ENCODE measurements at places on chromosomes 3 and 15. TPM values are rescaled to one million over a fixed set of nuclear protein-coding genes. Genes with fewer than 3 reads are reported as not detected.

DNA sequence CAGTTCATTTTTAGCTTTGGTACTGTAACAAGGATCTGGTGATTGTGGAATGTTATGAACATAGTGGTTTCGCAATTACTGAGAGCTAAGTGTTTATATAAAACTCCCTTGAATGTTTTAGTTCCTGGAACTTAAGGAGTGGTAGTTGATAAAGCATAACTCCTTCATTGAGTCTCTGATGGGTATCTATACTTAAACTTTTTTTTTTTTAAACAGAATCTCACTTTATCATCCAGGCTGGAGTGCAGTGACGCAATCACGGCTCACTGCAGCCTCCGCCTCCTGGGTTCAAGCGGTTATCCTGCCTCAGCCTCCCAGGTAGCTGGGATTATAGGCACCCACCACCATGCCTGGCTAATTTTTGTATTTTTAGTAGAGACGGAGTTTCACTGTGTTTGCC is 11.3 kb downstream of the PRKCI start:
- DNase-seq: no peak

- DNase-seq: no peak
These were observed 17.5 kb downstream of the POPDC2 start for GRCh38 chr3:119642746-119643473.

GRCh38 chr3:65914032-65914739 is 124.5 kb downstream of the MAGI1 start:
- no peak for DNase-seq

DNA sequence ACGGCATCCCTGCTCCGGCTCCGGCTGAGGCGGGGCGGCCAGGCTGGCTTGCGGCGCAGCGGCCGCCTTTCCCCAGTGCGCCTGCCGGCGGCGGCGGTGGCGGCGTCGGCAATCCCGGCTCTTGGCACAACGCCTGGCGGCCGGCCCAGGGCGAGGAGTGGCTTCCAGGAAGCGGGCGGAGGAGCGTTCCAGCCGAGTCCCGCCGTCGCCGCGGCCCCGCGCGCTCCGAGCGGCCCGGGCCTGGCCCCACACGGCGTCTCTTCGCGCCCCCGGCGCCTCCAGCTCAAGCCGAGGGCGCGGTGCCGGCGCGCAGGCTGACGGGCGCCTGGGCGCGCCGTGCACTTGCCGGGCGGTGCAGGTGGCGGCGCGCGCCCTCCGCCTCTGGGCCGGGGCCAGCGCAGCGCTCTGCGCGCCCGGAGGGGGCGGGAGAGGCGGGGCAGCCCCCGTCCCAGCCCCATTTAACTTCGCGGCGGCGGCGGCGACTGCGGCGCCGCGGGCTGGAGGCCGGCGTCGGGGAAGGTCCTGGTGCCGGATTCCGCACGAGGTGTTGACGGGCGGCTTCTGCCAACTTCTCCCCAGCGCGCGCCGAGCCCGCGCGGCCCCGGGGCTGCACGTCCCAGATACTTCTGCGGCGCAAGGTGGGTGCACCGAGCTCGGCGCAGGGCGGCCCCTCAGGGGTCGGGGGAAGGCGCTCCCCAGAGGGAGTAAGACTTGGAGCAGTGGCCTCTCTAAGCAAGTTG is at the start of gene ADAMTSL3:
Gene ADAMTSL3, plus strand, starts transcription at position 485 of the 740 bp plus-strand sequence. CDS start 1,639 bp downstream, outside the sequence.
- peak; percentile 55 for DNase-seq

GRCh38 chr3:78004571-78004970 is 964.7 kb downstream of the ROBO2 start:
- no peak for DNase-seq

- peak; percentile 41 for DNase-seq
These were observed 52.9 kb downstream of the RYK start for GRCh38 chr3:134197681-134198261.

DNA sequence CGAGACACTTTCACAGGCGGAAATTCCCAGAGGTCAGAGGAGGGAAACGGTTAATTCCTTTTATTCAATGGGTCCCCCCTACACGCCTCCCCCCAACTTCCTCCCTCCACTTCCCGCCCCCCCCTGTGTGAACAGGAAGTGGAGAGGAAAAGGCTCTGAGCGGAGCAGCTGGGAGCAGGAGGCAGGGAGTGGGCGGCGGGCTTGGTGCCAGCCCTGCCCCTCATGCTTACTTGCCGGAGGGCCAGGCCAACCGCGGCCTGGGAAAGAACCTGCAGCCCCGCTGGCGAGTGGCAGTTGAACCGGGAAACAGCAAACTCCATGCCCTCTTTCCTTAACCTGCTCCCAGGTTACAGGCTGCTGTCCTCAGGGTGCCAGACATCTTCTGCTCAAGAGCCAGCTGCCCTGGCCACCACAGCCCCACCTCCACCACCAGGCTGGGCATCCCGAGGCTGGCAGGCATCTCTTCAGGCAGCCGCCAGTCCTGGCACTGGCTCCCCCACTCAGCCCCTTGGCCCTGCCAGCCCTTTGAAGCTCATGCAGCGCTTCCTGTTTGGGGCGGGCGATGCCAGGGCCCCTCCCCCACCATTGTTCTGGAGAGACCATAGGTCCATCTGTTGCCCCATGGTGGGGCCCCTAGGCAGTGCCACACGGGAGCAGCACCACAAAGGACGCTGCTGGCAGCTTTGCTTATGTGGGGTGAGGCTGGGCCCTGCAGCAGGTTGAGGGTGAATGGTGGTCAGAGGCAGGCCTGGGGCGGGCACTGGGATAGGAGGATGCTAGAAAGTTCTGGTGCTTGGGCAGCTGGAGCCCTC is 12.9 kb downstream of the VPS18 start:
- DNase-seq: no peak

GRCh38 chr3:14376348-14377043 is 25.9 kb upstream of the SLC6A6 start:
- DNase-seq: no peak

DNA sequence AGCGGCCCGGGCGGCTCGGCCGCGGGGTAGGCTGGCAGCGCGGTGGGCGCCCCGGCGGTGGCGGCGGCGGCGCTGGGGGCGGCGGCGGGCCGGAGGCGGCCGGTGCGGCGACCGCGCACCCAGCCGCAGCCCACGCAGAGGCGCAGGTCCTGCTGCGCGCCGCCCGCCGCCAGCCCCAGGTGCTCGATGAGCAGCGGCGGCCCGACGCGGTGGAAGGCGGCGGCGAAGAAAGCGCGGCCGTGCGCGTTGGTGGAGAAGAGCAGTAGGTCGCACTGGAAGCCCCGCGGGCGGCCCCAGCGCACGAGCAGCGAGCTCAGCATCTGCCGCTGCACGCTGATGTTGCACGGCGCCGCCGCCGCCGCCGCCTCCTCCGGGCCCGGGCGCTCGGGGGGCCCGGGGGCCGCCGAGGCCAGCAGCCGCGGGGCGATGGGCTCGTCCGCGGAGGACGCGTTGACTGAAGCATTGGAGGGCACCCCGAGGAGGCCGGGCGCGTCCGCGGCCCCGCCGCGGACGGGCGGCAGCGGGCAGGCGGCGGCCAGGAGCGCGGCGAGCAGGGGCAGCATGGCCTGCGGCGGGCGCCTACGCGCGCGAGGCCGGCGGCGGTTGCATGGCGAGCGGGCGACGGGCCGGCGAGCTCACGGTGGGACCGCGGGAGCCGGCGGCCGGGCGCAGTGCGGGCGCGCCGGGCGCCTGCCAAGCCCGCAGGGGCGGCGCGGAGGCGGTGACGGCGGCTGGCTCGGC is 452 bp downstream of the TMEM158 start:
- no peak for DNase-seq

- no peak for DNase-seq
These were observed 119.2 kb downstream of the OSBPL10 start for GRCh38 chr3:31861826-31862225.

DNA sequence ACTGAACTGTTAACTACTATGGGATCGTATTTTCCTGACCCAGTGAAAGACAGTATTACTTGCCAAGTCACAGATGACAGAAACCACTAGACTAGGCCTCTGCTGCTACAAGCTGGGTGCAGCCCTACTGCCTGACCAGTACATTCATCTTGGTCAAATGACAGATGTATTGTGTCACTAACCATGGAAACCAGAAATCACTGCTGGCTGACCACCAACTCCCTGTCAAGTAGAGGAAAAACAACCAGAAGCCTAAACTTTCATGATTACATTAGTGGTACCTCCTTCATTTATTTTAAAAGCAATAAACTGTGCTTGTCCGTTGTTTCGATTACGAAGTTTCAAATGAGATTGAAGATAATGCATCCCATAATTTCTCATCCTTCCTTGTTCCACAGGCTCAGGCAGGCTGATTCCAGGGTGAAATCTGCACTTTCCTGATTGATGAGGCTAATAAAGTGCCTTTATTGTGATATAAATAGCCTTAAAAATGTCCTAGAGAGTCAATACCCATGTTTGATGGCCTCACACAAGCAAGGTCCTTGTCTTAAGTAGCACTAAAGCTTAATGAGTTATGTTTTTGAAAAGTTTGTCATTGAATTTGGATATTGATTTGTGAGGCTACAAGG is 309.7 kb downstream of the LSAMP start:
- no peak for DNase-seq

DNA sequence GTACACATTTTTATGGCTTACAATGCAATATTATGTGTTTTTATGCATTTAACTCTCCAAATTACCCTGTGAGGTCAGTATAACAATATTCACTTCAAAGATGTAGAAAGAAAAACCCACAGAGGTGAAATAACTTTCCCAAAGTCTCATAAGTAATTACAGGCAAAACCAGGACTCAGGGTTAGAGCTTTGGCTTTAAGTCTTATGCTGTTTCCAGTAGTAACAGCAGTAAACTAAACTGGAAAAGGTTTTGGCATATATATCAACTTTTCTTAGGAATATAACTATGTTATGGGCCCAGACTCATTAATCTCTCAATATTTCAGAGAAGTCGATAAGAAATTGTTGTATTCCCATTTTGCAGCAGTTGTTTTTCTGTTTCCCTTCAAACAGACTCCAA is 206.3 kb upstream of the KCNMB2 start:
- DNase-seq: no peak

- no peak for DNase-seq
These were observed 197.3 kb upstream of the LINGO1 start for GRCh38 chr15:77830051-77830468.

Gene PLA2G4D
- 0.17 TPM for polyA plus RNA-seq

Gene COL7A1
- polyA plus RNA-seq: 7.9 TPM

Gene NANOGP8
- not detected for polyA plus RNA-seq

Gene C3orf70
- 5.8 TPM for polyA plus RNA-seq

Gene TMEM212
- polyA plus RNA-seq: 0.26 TPM

Gene TRIM42
- polyA plus RNA-seq: not detected
